Activated CD4-positive, alpha-beta T cell treated with anti-CD3 and anti-CD28 coated beads, Interleukin-2, amount 10 ng/mL, durations not matched to agents 24 days and 14 days (primary cell): ENCODE measurements at places on chromosomes 12 and 14. TPM values are rescaled to one million over a fixed set of nuclear protein-coding genes. Genes with fewer than 3 reads are reported as not detected.

SOAT2 gene
- not detected in 2 replicates for total RNA-seq

SYNDIG1L gene
- not detected in 2 replicates for total RNA-seq

LRRC43 gene
- total RNA-seq = 0.33 TPM in 1 of 2 replicates, not detected in the other

DHRS2 gene
- 2.4 and 3.1 TPM in 2 replicates for total RNA-seq

PAX9 gene
- total RNA-seq = not detected in 2 replicates

DNA sequence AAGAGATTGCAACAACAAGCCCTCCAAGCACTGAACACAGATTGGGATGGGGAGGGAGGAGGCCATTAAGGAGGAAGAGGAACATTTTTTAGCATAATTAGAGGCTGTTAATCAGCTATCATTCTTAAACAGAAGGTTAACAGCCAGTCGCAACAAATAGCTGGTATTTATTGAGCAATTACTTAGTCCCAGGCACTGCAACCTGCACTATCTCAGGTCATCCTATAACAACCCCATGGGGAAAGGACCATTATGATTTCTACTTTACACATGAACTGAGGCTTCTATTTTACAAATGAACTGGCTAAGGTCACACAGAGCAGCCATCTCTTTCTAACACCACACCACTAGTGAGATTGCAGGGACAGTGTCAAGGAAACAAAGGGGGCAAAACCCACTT, 10.4 kb downstream of the RAB35 start:
- peaks cover 49% of the 10 kb centered on the region for H3K36me3 ChIP-seq
- no peak overlapping the region for H3K27ac ChIP-seq
- no peak overlapping the region for H3K4me3 ChIP-seq
- no peaks in the 10 kb centered on the region for H3K27me3 ChIP-seq
- H3K4me1 ChIP-seq = peaks cover 34% of the 10 kb centered on the region

DNA sequence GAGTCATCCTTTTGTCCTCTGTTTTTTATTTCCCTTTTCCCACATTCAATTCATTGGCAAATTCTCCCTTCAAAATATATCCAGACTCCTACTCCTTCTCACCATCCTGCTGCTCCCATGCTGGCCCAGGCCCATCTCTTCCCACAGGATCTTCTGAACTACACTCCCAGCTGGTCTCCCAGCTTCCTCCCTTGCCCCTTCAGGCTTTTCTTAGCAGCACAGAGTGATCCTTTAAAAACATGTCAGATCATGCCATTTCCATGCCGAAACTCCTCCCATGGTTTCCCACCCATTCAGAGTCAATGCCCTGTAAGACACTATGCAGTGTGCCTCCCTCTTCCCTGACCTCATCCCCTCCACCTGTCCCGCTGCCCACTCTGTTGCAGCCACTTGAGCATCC, 2.4 kb upstream of the KRT84 start:
- no peak overlapping the region for H3K27ac ChIP-seq
- no peaks in the 10 kb centered on the region for H3K36me3 ChIP-seq
- peaks cover 10% of the 10 kb centered on the region for H3K27me3 ChIP-seq
- H3K4me1 ChIP-seq = peaks cover 3% of the 10 kb centered on the region
- no peak for DNase-seq

- no peaks in the 10 kb centered on the region for H3K27me3 ChIP-seq
- peaks cover 24% of the 10 kb centered on the region for H3K36me3 ChIP-seq
- H3K27ac ChIP-seq = no peak overlapping the region
- peaks cover 24% of the 10 kb centered on the region for H3K4me1 ChIP-seq
These were observed 48.6 kb downstream of the PCNX1 start for GRCh38 chr14:70955543-70956480.

DNA sequence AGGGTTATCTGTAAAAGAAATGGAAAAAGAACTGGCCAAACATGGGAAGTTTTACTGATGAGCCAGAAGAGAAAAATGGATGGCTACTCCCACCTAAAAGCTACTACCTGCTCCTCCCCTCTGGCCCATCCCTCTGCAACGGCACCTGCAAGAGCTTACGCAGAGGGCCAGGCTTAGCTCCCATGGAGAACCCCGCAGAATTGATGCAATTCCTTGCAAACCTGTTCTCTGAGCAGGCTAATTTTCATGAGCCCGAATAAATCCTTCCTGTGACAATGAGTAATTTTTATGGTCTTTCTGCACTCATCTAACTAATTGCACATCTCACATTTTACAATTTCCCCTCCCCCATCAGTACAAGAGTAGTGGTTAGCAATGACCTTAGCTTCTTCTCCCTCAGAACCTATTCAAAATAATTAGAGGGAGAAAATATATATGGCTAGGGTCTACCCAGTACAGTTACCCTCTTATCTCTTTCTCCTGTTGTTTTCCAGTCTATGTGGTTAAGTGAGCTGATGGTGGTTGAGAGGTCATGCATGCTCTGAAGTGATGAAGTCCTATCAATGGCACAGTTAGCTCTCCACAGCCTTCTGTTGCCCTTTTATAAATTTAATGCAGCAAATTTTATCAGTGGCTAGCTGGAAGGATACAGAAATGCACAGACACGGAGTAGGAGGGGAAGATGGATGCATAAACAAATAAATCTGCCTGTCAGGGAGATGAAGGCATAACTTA, 67.7 kb upstream of the NTF3 start:
- DNase-seq = no peak
- H3K27me3 ChIP-seq = no peaks in the 10 kb centered on the region
- H3K4me3 ChIP-seq = no peak overlapping the region
- no peaks in the 10 kb centered on the region for H3K4me1 ChIP-seq
